ENCODE measurements at places on chromosomes 11 and 22.

GRCh38 chr22:48581796-48582469 is 1245.7 kb downstream of the BRD1 start:
- no peak for DNase-seq

DNA sequence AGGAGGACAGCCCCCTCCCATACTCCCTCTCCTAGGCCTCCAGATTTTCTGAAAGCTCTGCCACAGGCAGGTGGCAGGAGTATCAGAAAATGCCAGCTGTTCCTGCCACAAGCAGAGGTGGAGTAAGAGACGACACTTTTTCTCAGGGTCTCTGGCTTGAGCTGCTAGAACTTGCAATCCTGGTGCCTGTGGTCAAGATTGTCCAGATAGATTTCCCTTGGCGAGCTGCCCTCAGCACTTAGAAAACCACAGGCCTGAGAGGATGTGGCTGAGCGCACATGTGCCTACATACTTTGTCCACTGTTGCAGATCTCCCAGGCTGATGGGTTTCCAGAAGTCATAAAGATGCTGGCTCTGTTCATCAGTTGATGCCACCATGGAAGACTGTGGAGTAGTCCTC is 65.7 kb upstream of the NAV2 start:
- DNase-seq, result peak; percentile 99

DNA sequence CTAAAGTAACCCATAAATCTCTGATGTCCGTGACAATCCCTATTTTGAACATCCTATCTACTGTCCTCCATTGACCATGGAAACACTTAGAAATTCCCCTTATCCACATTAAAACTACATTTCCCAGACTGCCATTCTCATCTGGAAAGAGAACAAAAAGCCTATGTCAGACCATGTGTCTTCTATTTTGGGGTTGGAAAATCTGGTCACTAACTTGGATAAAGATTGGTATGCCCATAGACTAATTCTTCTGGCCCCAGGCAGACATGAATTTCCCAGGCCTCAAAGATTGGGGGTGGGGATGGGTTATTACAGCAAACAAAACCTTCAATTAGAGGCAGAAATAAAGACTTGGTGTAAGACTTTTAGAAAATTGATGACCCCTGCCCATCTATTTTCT is 30.9 kb upstream of the CREB3L1 start:
- DNase-seq, result peak; percentile 86

- DNase-seq, result peak; percentile 65
Measured at GRCh38 chr22:37880668-37881440, 25.2 kb upstream of the MICALL1 start.

DNA sequence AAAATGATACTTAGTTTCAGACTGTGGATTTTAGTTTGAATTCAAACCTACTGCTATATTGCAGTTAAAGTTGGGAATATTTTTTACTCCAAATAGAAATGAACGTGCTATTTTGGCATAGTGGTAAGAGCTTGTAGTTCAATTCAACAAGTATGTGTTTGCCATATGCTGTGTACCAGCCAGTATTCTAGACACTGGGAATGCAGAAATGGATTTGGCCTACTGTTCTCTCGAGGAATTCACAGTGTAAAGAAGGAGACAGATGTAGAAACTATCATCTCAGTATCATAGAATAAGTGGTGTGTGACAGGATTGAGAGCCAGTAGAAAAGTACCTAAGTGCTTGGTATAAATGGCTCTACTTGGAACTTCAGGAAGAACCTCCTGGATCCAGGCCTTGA is 80.4 kb downstream of the ATXN10 start:
- no peak for DNase-seq

DNA sequence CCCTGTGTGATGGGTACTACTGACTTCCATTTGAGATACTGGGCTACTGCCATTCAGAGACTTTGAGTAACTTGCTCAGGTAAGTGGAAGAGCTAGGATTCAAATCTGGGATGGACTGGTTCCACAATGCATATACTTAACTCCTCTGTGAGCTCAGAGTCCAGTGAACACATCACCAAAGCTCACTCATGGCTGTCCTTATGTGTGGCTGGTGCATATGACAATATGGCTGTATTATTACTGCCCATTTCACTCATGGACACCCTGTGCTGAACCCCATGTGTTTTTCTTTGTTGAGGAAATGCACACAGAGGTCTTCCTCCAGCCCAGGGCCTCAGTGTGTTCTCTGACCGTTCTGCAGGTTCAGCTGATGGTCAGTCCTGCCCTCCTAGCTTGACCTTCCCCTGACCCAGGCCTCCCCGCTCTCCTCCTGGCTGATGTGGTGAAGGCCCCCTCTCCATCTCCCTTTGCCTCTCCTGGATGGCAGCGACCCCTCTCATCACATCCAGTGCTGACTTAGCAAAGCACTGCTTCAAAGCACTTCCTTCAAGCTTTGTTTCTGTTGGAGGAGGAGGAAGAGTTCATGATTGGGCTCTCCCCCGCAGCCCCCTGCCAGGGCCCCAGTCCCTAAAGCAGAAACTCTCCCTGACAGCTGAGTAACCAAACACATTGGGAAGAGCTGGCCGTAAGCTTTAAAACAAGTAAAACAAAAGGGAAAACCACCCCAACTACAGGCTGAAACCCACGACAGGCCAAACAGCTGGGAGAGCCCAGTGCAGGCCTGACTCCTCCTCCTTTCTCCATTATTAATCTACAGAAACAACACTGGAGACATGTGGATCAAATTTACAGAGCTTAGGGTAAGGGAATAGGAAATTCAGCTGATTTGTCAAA is 101.2 kb downstream of the NAT10 start:
- DNase-seq, result no peak

- DNase-seq, result peak; percentile 52
Measured at GRCh38 chr11:13465909-13466371, 2.9 kb upstream of the BTBD10 start.
